Smooth muscle cell of bladder (primary cell): ENCODE measurements at places on chromosomes 7 and 10. TPM values are rescaled to one million over a fixed set of nuclear protein-coding genes. Genes with fewer than 3 reads are reported as not detected.

VGF gene
- total RNA-seq: 0.14 and 0.18 TPM in 2 replicates

IFIT3 gene
- 10.4 and 10.7 TPM in 2 replicates for total RNA-seq

SPDYE2 gene
- not detected in 2 replicates for total RNA-seq

AUTS2 gene
- 2.3 and 6.2 TPM in 2 replicates for total RNA-seq

TRIM74 gene
- total RNA-seq: 0.09 TPM in 1 of 2 replicates, not detected in the other

CAMK2B gene
- 0.09 and 0.14 TPM in 2 replicates for total RNA-seq

SYT15B gene
- 0.57 and 2.7 TPM in 2 replicates for total RNA-seq
